CD4-positive, alpha-beta memory T cell (primary cell): ENCODE measurements at places on chromosomes 7 and 10.
A peak's percentile ranks its signal among the peaks of the same experiment; 100 is the strongest.

DNA sequence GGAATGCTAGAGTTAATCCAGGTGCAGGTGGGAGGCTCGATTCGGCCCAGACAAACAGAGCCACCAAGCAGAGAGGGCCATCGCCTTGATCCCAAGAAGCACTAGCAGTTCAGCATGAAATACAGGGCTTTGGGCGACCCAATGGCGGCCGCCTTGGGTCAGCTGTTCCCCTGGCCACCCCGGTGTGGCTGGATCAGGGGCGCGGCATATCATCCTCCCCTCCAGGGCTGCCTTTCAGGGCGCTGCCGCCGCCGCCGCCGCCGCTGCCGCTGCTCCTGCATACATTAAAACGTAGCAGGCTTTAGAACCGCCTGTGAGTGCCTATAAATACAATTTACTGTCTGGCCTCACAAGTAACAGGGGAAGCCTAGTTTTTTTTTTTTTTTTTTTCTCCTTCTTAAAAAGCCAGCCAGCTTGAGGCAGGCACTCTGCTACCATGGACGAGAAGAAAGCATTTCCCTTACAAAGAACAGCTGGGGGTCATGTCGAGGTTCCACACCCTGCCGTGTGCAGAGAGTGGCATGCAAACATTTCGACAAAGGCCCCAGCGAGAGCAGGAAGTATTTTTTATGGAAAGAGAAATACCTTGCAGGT lies 57.7 kb upstream of the EFCAB10 start:
- DNase-seq, result no peak

- DNase-seq, result no peak
Measured at GRCh38 chr10:108454793-108455192, 1290.3 kb upstream of the SORCS1 start.

DNA sequence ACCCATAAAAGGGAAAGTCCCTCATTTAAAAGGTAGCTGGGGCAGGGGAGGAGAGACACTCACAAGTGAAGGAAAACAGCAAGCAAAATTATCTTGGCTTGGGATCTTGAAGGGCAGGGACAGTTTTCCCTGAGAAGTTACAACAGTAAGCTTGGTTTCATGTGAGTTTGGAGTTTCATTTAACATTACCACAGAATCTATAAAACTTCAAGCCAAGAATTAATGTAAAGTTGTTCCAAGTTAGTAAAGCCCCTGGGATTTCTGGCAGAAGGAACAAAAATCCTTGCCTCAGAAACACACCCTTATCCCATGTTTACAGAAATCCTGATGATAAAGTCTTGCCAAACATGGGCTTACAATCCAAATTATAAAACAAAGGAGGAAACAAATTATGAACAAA lies 19.2 kb downstream of the CRPPA start:
- no peak for DNase-seq

GRCh38 chr7:80731281-80731680 lies 92.8 kb downstream of the CD36 start:
- DNase-seq, result no peak

GRCh38 chr7:133562621-133563020 lies 309.7 kb downstream of the EXOC4 start:
- DNase-seq, result no peak

GRCh38 chr10:17200001-17200911 lies 1.2 kb downstream of the TRDMT1 start:
- DNase-seq, result no peak

- no peak for DNase-seq
Measured at GRCh38 chr10:48254750-48255512, 19.6 kb downstream of the FRMPD2 start.

- DNase-seq, result no peak
Measured at GRCh38 chr10:32060347-32060746, 4.1 kb upstream of the KIF5B start.

DNA sequence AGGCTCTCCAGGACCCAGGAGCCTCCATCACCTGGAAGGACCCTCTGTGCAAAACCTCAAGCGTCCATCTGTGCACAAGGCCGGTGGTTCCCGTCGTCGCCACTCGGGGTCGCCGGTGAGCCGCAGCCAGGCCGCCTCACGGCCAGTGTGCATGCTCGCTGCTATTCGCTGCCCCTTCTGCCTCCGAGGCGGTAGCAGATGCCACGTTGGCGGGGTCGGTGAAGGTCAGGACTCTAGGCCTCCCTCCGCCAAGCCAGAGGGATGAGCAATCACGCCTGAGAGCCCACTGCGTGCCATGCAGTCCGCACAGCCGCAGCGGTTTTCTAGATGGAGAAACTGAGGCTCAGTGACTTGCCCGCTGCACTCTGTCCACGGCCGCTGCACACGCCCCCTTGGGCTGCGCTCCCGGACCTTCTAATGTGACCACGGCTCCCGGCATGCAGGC lies 5.7 kb downstream of the UPK3B start:
- no peak for DNase-seq

GRCh38 chr10:90817128-90817889 lies 40.5 kb downstream of the HTR7 start:
- DNase-seq, result no peak

GRCh38 chr10:79979976-79980687 lies 31.2 kb upstream of the SFTPD start:
- DNase-seq, result no peak

GRCh38 chr10:4501306-4501705 lies 324.7 kb upstream of the AKR1E2 start:
- no peak for DNase-seq

DNA sequence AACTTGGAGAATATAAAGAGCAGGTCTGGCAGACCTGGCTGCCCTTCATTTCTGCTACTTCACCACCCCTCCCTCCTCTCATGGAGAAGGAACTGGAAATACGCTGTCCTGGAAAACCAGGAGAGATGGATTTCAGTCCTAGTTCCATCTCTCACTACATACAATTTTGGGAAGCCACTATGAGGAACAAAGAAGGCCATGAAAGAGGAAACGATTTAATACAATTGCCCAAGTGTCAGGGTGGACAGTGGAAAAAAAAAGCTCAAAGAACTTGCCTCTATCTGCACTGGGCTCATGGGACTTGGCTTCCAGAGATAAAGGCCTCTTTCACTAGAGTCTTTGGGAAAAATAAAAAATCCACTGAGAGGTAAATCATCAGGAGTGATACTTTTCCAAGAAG lies 561.7 kb downstream of the KCNMA1 start:
- no peak for DNase-seq

GRCh38 chr10:119283387-119283786 lies 76.0 kb downstream of the GRK5 start:
- DNase-seq, result no peak

- DNase-seq, result no peak
Measured at GRCh38 chr7:40182452-40182851, 47.6 kb downstream of the SUGCT start.

GRCh38 chr7:18458830-18459229 lies 36.7 kb upstream of the HDAC9 start:
- no peak for DNase-seq

GRCh38 chr10:21508706-21509331 lies 16.7 kb downstream of the SKIDA1 start:
- DNase-seq, result no peak

DNA sequence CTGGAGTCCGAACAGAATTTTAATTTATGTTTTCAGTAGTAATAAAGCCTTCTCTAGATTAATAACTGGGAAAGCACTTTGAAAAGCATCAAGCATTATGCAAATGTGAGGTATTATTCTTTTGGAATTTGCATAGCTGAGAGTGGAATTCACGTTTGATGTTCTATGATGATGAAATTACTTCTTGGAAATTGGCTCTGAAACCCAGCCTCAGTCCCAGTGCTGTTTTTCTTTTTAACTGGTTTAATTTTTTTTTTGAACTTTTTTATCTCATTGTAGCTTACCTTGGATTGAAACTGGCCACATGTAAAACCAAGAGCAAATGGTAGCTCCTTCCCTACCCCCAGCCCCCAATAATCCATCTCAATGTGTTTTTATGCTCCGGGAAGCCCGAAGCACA lies 1.2 kb downstream of the TBXAS1 start:
- DNase-seq, result no peak

DNA sequence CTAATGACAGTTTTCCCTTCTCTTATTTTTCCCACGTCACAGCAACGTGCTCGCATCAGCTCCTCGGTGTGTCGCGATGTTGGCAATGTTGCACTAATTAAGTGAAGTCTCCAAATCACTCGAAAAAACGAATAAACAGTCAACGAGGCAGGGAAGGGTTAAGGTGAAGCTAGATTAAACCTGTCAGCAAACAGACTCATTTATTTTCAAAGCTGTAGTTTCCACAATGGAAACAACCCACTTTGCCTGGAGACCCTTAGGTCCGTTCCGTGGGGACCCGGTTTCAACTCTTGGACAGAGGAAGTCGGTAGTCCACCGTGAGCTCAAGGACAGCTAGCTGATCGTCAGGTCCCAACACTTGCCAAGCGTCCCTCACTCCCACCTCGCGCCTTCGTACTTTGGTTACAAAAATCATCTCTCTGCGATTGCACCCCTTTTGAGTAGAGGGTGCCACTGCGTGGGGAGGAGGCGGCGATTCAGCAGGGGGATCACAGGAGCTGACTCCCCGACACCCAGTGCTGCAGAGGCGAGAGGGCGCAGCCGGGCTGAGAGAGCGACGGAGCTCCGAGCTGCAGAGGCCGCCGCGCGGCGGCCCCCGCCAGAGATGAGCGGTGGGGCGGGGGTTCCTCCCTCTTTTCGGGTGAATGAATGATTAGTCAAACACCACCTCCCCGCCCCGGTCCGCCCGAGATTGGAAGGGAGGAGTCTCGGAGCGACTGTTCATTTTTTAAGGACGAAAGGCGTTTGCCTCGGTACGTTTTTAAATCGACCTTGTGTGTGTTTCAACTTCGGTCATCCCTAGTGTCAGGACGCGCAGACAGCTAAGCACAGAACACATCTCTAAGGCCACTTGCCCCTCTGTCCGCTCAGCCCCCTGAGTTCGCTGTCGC lies 1.3 kb upstream of the BMPER start:
- DNase-seq, result no peak

- DNase-seq, result no peak
Measured at GRCh38 chr7:47453093-47454061, 128.5 kb downstream of the TNS3 start.

DNA sequence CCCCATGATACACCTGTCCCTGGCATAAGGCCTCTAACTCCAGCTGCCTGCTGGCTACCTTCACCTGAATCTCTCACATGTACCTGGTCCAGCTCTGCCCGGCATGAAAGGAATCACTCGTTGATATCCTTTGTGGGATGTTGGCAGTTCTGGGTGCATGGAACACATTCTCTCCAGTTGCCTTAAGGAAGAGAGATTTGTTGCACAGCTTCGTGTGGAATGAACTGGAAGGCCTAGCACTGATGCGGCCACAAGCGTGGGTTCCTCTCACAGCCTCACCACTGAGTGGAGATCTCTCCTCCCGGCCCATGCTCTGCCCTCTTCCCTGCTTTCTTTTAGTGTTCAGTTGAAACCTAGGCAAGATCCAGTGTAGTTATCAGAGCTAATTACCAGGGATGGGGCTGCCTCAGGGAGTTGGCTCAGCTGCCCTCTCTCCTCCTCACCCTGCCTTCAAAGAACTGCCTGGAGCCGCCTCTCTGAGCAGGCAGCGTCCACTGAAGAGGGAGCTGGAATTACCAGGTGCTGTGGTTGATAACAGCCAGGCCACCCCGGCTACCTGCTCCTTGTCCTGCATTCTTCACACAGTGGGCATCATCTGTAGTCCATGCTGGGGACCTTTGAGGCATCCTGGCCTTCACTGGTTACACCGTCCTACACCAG lies 194.3 kb downstream of the CCDC3 start:
- DNase-seq, result no peak

GRCh38 chr7:133315332-133316040 lies 62.6 kb downstream of the EXOC4 start:
- no peak for DNase-seq

- no peak for DNase-seq
Measured at GRCh38 chr10:105785721-105786120, 1144.6 kb downstream of the SORCS3 start.

DNA sequence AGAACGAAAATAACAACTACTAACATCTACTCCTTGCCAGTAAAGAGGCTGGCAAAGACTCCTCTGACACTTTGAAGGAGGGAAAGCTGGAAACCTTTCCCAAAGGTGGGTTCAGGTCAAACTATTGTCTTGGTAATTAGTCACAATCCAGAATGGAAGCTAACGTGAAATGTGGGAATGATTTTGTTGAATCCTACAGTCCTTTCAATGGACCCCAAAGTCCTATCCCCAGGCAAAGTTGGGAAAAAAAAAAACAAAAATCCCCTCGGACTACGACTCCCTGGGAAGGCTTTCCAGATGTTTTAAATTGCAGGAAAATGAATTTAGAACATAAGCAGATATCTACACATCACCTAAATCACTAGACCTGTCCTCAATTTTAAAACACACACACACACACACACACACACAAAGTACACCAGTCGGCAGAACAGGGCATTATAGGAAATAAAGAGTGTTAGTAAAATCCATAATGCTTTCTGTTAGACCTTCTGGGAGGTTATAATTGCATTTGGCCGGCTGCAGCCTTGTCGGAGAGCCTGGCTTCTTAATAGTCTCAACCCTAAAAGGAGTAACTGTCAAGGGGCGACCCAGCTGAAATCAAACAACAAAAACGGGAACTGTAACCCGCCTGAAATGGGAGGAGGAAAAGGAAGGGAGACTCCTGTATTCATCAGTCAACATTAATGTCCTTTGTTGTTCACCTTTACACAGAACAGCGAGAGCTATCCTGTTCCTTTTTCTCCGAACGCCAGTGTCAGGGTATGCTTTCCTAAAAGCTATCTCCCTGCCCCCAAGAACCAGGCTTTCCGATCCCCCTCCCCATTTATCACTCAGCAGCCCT lies 1.5 kb downstream of the DOCK4 start:
- DNase-seq, result peak; percentile 27

DNA sequence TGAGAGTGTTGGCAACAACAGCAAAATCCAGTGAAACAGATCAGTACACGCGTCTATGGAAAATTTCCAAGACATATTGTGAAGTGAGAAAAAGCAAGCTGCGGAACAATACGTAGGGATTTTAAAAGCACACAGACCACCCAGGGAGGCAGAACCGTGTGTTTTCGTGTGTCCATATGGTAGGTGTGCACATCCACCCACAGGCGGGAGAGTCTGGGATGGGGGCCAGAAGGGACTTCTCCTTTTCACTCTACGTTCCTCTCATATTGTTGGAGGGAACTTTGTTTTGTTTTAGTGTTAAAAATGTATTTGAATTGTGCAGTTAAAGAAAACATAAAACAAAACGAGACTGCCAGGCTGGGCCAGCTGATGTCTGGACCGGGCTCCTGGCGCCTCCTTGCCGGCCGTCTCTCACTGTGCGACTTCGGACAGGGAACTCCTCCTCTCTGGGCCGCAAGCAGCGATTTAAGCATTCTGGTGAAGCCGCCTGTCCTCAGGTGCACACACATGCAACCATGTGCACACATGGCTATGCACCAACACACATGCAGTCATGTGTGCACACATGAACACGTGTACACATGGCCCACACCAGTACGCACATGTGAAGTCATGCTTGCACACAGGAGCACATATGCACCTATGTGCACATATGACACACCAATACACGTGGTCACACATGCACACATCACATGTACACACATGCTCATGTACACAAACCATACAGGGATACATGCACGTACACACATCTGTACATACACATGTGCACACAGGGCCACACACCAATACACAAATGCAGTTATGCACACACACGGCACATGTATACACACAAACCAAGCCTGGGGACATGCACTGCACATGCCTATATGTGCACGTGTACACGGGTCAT lies 141.1 kb downstream of the ELFN1 start:
- no peak for DNase-seq

- DNase-seq, result no peak
Measured at GRCh38 chr10:17512341-17513001, 58.1 kb upstream of the ST8SIA6 start.

GRCh38 chr10:132492323-132493025 lies 45.1 kb upstream of the INPP5A start:
- no peak for DNase-seq
